ENCODE measurements at places on chromosomes 3 and 15.

- DNase-seq: no peak
Measured at GRCh38 chr3:53202331-53203015, 41.5 kb downstream of the PRKCD start.

GRCh38 chr15:25179673-25180511, 225.1 kb downstream of the SNRPN start:
- no peak for DNase-seq

DNA sequence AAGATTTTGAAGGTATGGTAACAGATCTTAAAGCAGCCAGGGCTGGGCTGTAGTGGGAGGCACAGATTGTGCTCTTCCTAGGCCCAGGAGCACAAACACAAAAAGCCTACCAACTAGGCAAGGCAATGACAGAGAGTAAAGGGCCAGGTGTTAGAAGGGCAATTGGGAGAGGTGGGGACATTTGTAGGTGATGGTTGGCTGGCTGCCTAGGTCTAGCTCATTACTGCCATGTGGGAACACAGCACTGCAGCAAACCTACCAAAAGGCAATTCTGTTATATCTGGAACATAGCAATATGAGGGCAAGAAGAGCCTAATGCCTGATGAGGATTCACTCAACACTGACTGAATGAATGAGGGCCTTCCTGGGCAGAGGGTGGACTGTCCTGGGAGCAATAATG, 30.4 kb downstream of the ARHGEF3 start:
- DNase-seq: no peak

GRCh38 chr3:21718943-21719591, 31.9 kb downstream of the ZNF385D start:
- DNase-seq: no peak

DNA sequence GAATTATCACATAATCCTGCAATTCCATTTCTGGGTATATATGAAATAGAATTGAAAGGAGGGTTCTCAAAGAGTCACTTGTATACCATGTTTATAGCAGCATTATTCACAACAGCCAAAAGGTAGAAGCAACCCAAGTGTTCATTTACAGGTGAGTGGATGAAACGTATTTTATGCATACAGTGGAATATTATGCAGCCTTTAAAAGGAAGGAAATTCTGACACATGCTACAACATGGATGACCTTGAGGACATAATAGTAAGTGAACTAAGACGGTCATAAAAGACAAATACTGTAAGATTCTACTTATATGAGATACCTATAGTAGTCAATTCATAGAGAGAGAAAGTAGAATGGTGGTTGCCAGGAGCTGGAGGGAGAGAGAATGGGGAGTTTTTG, 110.8 kb upstream of the LIPC start:
- no peak for DNase-seq

- no peak for DNase-seq
Measured at GRCh38 chr3:131807822-131808221, 227.0 kb downstream of the CPNE4 start.

- no peak for DNase-seq
Measured at GRCh38 chr3:173065543-173065981, 75.5 kb downstream of the SPATA16 start.

GRCh38 chr3:147200545-147200944, 205.8 kb downstream of the ZIC4 start:
- no peak for DNase-seq

- no peak for DNase-seq
Measured at GRCh38 chr15:78810362-78811123, 721 bp downstream of the ADAMTS7 start.

- no peak for DNase-seq
Measured at GRCh38 chr3:143070977-143071551, 48.5 kb upstream of the CHST2 start.

GRCh38 chr3:100045696-100046095, 68.6 kb downstream of the FILIP1L start:
- no peak for DNase-seq

- DNase-seq: no peak
Measured at GRCh38 chr15:41690636-41691035, 30.4 kb downstream of the MGA start.

DNA sequence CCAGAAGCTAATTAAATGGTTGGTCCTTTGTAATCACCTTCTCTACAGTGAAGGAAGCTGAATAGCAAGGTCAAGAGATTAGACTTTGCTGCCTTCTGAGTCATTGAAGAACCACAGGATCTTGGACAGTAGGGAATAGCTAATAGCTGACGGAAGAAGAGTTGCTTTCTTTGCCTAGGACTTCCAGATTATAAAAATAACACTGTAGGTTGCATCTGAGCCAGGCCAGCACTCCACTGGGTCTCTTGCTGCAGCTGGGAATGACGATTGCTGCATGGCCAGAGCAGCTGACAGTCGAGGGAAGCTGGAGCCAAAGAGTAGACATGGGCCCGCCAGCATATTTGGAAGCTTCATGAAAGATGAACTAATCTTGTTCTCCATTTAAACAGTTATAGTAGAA, 81.5 kb upstream of the KCNMB2 start:
- no peak for DNase-seq

- DNase-seq: no peak
Measured at GRCh38 chr3:13202744-13203397, 129.6 kb upstream of the IQSEC1 start.

GRCh38 chr3:61237858-61238257, 13.4 kb downstream of the FHIT start:
- DNase-seq: no peak

GRCh38 chr3:140467796-140468315, 210.0 kb upstream of the TRIM42 start:
- DNase-seq: no peak

- no peak for DNase-seq
Measured at GRCh38 chr3:177934001-177934891, 602.0 kb upstream of the KCNMB2 start.

DNA sequence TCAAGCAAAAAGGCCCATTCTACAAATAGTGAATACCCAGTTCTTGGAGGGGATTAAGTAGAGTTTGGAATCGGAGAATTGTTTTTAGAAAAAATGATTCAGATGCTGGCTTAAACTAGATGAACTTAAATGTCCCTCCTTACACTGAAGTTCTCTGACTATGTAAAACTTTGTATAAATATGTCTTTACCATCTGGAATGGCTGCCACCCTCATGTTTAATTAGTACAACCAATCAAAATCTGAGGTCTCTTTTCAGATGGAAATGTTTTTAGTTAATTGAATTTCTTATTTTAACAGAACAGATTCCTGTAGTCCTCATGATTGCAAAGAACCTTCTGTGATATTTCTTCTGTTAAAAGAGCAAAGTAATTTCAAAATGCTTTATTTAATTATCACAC, 94.8 kb downstream of the CADM2 start:
- no peak for DNase-seq

DNA sequence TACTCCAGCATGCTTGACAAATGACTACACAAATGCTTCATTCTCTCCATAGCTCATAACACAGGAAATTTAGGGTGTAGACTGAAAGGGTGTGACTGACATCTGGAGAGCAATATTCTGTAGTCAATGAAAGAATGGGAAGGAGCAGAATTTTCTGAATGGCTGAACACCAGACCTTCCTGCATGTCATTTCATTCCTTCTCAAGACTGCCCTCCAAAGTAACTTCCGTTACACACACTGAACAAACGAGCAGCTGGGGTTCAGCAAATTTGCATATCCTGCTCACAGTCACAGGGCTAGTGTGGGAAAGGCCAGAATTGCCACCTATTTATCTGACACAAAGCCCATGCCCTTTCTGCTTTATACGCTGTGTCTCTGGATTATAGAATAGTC, 325.0 kb upstream of the CFAP20DC start:
- DNase-seq: no peak

DNA sequence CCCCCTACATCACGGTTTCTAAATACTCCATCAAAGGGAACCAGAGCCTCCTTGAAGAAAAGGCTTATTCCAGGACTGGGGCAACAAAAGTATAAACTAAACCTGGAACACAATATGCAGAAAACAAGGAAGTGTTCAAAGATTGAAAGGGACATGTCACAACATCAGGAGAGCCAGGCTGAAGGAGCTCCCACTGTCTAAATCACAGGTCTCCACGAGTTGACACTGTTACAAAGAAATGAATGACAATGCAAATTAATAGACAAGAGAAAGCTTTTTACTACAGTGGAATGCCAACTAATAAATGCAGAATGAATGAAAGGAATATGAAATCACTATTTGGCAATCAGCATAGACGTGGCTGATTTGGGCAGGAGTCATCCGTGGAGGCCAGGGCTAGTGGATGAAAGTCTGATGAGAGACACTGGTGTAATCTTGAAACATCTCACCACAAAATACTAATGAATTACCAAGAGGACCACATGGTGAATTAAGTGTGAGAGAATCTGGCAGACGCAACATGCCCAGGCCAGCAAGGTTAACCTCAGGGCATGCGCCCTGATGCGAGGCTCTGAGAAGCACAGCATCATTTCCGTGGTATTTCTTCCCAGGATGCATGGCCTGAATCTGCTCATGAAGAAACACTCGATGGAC, 123.8 kb upstream of the TJP1 start:
- DNase-seq: no peak

- DNase-seq: peak; percentile 60
Measured at GRCh38 chr15:75347222-75348033, 589 bp downstream of the NEIL1 start.

GRCh38 chr15:70530503-70530902, 232.9 kb downstream of the UACA start:
- no peak for DNase-seq

DNA sequence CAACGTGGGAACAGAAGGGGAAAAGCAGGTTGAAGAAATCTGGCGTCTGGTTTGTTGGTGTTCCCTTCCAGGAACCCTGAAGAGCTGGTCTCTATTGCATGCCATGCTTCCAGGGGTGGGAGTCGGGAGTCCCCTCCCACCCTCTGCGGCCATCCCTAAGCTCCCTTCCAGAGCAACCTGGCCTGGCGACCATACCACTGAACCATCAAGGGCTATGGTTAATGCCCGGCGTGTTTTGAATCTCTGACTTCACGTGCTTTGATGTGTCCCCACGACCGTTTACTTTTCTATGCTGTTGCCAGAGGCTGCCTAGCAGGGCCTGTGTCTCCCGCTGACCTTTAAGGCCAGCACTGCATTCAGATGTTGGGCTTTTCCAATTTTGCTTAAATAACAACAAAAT, 696 bp upstream of the SNRK start:
- DNase-seq: no peak

DNA sequence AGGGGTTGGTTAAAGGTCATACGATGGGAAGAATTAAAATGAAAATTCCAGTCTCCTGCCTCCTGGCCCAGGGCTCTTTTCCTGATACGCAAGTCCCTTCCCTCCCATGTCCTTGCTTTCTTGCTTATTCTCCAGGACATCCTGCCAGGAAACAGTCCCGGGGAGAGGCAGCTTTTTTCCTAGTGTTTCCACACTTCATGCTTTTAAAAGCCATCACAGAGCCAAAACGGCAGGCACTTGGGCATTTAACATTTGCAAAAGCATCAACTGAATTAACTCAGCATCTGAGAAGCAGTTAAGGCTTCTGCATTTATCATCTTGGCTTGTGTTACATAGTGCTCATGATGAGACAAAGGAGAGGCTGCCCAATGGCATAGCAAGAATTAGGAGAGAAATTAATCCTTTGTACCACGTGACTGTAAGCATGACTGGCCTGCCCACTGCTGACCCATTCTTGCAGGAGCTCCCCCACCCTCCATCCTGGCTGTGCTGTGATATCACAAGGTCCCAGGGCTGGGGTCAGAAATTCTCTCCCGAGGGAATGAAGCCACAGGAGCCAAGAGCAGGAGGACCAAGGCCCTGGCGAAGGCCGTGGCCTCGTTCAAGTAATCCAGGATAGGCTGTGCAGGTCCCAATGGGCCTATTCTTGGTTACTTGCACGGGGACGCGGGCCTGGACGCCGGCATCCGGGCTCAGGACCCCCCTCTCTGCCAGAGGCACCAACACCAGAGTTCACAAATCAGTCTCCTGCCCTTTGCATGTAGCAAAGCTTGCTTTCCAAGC, 21.6 kb upstream of the VILL start:
- DNase-seq: no peak

- no peak for DNase-seq
Measured at GRCh38 chr3:102124704-102125103, 275.4 kb downstream of the NFKBIZ start.

- no peak for DNase-seq
Measured at GRCh38 chr3:171829841-171830517, 13.2 kb upstream of the TMEM212 start.

- DNase-seq: no peak
Measured at GRCh38 chr3:64187065-64187959, 38.0 kb downstream of the PRICKLE2 start.

- DNase-seq: no peak
Measured at GRCh38 chr3:43378066-43378935, 92.0 kb downstream of the SNRK start.

DNA sequence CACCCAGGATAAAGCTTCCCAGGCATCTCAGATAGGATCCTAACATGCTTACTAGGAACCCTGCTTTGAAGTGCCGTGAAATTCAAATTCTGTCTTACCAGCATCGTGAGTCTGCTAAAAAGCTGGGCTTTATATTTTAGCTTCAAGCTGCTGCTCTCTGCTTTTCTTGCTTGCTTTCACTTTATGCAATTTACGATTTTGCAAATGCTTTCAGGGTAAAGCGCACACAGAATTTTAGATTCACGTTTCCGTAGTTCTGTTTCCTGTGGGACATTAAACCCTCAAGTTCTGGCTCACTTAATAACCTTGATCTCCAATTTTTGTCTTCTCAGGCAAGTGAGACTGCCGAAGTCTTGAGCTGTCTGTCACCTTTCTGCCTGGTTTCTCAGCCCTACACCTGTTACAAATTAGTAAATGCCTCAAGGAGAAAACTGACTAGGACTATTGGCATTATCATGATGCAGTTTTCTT, 170.5 kb upstream of the TGFBR2 start:
- DNase-seq: no peak

- DNase-seq: no peak
Measured at GRCh38 chr3:66478960-66479359, 21.9 kb downstream of the LRIG1 start.

DNA sequence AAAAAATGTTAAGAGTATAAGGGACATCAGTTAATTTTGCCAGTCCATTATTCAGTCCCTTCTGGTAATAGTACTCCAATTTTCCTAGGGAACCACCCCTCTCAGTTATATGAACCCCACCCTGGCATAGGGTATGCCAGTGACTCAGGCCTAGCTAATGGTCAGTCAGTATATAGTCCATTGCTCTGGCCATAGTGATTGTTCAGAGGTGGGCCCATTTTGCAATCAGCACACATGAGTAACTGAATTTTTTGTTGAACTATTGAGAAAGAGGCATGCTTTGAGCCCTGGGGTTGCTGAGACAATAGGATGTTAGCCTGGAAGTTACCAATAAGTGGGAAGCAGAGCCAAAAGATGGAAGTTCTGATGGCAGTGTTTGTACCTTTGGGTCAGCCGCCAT, 4.1 kb downstream of the LRCH3 start:
- DNase-seq: no peak

- no peak for DNase-seq
Measured at GRCh38 chr15:70321172-70321819, 223.6 kb upstream of the TLE3 start.

All from C1 segment of cervical spinal cord (tissue), 14 donors.